Left ventricle myocardium superior (tissue), 1 donor: ENCODE measurements at places on chromosomes 7 and 10. TPM values are rescaled to one million over a fixed set of nuclear protein-coding genes. Genes with fewer than 3 reads are reported as not detected.

GRCh38 chr10:26157734-26158133 lies 58.8 kb upstream of the GAD2 start:
- DNase-seq = no peak

Gene CRYGN
- total RNA-seq = not detected

Gene UNC5B
- total RNA-seq = 12.8 TPM

Gene PTCD1
- 3.1 TPM for total RNA-seq

Gene SORCS1
- 2.3 TPM for total RNA-seq

Gene RNLS
- 23.1 TPM for total RNA-seq

Gene ITGB1
- total RNA-seq = 551 TPM

DNA sequence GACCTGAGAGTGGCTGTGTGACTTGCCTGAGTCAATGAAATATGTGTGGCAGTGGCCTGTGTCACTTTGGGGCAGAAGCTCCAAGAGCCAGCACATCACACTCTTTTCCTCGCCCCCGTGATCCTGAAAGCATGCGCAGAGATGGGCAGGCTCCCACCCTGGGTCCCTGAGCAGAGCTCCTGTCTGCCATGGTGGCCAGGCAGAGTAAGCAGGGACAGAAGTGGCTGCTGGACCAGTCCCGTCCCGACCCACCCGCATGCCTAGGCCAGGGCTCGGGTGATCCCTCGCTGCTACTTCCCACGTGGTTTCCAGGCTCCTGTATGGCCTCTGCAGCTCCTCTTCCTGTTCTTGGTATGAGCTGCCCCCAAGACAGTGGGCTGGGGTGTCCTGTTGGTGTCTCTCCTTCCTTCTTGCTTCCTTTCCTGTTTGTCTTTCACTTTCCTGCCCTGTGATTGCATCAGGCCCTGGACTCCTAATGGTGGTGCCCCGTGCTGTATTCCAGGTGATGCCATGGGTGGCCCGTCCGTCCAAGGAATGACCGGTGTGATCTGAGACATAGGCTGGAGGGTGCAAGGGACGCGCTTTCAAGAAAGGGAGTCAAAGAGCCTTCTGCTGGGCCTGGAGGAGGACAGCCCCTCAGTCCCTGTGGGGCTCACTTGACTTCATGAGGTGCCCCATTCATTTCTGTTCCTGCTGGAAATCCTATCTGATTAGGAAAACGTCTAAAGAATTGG lies 71.4 kb upstream of the SHH start:
- no peak for DNase-seq

Gene PNLIPRP3
- not detected for total RNA-seq

DNA sequence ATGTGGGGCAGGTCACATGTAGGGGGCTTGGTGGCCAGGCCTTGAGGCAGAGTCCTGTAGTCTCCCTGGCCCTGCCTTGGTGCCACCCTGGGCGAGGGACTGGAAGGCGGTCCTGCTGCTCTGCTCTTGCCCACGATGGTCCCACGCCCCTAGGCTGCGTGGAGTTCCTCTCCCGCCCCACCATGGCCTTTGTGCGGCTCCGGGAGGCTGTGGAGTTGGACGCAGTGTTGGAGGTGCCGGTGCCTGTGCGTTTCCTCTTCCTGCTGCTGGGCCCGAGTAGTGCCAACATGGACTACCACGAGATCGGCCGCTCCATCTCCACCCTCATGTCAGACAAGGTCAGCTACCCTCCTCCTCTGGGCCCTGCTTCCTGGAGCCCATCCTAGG lies 10.0 kb downstream of the FASTK start:
- DNase-seq = no peak

DNA sequence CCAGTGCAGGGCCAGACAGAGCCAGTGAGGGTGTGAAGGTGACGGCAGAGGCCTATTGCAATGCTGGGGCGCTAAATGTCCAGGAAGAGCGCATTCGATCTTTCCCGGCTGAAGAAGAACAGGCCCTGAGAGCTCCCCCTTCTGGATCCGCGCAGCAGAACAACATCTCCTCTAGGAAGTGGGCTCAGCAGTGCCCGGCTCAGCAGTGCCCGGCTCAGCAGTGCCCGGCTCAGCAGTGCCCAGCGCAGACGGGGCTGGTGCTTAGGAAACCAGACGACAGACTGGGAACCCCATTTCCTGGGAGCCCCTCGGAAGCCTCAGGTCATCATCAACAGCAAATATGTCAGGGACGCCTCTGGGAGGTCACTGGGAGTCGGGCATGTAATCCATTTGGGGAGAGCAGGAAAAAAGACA lies 4.7 kb upstream of the NOS3 start:
- DNase-seq = peak; percentile 75

Gene SLC18A3
- total RNA-seq = not detected

Gene VDAC2
- 493 TPM for total RNA-seq

GRCh38 chr10:126843299-126843934 lies 61.8 kb upstream of the DOCK1 start:
- no peak for DNase-seq

DNA sequence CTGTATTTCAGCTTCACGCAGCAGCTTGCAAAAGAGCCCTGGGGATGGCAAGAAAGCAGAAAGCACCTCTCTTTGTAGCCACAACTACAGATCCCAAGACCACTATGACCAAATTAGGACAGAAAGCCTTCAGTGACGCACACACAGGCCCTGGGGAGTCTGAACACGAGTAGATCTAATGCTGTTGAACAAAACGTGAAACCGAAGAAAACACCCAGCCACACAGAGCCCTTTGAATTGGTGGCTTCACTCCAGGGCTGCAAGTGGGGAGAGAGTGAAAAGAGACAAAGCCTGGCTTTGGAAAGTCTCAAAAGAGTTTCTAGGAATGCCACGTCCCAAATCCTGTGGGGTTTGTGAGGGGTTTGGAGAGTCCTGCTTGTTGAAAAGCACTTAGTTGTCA lies 28.4 kb downstream of the PLXNA4 start:
- no peak for DNase-seq

- DNase-seq = no peak
Observed at GRCh38 chr10:24455447-24455846, 246.5 kb downstream of the KIAA1217 start.

- DNase-seq = no peak
Observed at GRCh38 chr7:47414342-47415317, 167.3 kb downstream of the TNS3 start.

Gene ELN
- 29.0 TPM for total RNA-seq
